ENCODE measurements at places on chromosomes 7 and 10. TPM values are rescaled to one million over a fixed set of nuclear protein-coding genes. Genes with fewer than 3 reads are reported as not detected.

The DLG5 gene
- 158 TPM for total RNA-seq

GRCh38 chr7:155724327-155725005, 80.0 kb downstream of the RBM33 start:
- DNase-seq, result no peak

The TMEM140 gene
- total RNA-seq, result not detected

The SPRN gene
- total RNA-seq, result not detected

DNA sequence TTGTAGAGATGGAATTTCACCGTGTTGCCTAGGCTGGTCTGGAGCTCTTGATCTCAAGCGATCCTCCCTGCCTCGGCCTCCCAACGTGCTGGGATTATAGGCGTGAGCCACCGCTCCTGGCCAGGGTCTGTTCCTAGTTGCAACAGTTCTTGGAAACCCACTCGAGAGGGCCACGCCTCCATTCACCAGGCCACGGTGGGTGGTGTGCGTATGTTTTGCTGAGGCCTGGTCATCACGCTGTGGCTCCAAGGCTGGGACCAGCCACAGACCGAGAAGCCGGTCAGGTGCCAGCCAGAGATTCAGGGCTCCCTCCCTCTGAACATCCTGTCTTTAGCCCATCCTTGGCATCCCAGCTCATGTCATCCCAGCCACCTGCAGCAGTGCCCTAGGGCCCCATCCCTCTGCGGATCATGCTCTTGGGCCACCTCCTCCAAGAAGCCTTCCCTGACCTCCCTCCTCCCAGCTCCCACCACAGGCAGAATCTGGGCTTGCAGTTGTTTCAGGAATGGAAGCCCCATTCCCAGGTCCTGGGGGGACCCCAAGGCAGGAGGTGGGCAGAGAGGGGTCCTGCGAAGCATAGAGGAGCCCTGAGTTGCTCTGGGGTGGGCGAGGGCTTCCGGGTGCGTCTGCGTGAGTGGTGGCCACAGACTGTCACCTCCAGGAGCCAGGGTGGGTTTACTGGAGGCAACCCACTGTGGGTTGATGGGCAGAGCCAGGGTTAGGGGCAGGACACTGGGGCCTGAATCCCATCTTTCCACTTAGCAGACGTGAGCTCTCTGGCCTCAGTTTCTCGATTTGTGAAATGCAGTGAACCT, 5.2 kb downstream of the LAT2 start:
- no peak for DNase-seq

- no peak for DNase-seq
These were observed 162.3 kb downstream of the BAMBI start for GRCh38 chr10:28839600-28840007.

DNA sequence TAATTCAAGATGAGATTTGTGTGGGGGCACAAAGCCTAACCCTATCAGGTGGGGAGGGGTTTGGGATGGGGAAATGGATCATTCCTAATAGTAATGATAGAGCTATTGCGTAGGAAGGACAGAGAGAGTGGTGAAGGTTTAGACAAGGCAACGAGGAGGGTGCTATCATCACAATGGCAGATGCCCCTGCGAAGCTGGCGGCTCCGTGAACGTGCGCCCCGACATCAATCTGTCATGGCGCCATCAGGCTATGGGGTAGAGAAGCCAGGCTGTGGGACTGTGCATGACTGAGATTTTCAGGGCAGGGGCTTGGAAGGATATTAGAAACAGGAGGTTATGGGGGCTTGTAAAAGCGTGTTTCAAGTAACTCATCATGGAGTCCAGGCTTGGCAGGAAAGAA, 157.6 kb downstream of the ITGA8 start:
- no peak for DNase-seq

GRCh38 chr7:44650772-44651171, 44.3 kb downstream of the OGDH start:
- no peak for DNase-seq

DNA sequence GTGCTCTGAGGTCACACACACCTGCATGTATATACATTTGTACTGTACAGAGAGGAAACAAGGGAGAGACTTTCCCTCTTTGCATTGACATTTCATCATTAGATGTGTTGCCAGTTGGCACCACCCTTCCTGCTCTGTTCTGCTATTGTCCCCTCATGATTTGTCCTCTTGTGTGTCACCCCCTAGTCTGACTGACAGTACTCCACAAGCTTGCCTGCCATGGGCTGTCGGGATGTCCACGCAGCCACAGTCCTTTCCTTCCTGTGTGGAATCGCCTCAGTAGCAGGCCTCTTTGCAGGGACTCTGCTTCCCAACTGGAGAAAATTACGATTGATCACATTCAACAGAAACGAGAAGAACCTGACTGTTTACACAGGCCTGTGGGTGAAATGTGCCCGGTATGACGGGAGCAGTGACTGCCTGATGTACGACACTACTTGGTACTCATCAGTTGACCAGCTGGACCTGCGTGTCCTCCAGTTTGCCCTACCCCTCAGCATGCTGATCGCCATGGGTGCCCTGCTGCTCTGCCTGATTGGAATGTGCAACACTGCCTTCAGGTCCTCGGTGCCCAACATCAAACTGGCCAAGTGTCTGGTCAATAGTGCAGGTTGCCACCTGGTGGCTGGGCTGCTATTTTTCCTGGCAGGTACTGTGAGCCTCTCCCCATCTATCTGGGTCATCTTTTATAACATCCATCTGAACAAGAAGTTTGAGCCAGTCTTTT, 9.4 kb downstream of the CLDN12 start:
- peak; percentile 63 for DNase-seq

The PILRB gene
- 74.1 TPM for total RNA-seq

The ANK3 gene
- total RNA-seq, result 33.6 TPM

- no peak for DNase-seq
These were observed at the start of the genes DYDC1 and DYDC2 for GRCh38 chr10:80356563-80356988. Gene DYDC1, minus strand, starts transcription at chr10:80356755. Its CDS starts 4,154 bp downstream, at chr10:80352601. Gene DYDC2, plus strand, starts transcription at chr10:80356781. Its CDS starts 5,663 bp downstream, at chr10:80362444.

GRCh38 chr10:62961951-62962523, 145.9 kb upstream of the EGR2 start:
- DNase-seq, result peak; percentile 38

GRCh38 chr10:11683529-11684320, 58.5 kb upstream of the ECHDC3 start:
- peak; percentile 1 for DNase-seq

DNA sequence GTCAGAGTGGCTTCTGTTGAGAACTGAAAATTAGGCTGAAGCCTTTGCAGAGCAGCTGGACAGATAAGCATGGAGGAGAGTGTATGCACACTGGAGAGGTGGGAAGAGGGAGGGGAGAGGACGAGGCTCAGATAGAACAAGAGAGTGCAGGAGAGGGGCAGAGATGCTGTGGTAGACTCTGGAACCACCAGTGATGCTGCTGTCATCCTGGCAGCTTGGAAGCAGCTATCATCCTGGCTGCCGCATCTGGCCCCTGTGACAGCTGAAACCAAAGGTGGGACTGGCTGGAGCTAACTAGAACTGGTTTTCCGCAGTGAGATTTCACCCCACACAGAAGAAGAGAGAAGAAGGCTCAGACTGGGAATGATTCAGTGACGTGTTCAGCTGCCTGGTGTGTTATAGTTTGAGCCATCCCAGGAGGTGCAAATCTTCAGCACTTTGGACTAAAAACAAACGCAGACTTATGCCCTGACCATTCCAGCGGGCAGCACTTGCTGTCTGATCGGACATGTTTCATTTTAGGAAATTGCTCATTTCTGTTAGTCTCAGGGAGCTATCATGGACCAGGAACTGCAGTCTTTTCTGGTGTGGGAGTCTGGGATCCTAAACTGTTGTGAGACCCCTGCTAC, 38.4 kb downstream of the EEPD1 start:
- DNase-seq, result no peak

DNA sequence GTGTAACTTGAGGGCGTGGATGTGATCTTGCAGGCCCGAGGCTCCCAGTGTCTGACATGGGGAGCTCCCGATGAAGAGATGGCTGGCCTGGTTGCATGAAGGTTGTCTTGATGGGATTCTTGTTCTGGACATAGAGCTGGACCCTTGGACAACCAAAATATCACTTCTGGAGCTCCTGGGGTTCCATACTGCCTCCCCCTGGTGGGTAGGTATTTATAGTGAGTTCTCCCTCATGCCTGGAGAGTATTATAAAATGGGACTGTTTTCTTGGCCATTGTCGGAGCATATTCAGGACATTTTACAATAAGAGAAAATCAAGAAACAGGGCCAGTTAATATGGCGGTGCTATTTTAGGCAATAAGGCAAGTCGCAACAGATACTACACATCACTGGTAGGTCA, 32.6 kb upstream of the GIMAP8 start:
- DNase-seq, result no peak

The WNT2 gene
- total RNA-seq, result not detected

DNA sequence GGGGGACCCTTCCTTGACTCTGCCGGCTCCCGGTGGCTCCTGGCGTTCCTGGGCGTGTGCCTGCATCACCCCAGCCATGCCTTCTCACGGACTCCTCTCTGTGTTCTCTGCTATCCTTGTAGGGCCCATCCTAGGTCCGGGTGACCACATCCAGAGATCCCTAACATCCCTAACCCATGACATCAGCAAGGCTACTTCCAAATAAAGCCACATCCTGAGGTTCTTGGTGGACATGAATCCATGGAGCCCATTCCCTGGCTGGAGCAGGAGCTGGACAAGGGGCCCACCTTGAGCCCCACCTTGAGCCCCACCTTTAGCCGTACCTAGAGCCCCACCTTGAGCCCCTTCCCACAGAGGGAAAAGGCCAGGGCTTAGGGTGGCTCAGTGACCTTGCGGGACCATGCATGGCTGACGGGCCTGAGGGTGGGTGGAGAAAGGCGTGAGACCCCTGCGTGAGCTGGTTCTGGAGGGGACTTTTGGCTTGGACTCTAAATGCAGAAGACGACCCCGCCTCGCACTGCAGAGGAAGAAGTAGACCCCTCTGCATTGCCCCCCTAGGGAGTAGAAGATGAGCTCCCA, 58.5 kb upstream of the INPP5A start:
- DNase-seq, result no peak

DNA sequence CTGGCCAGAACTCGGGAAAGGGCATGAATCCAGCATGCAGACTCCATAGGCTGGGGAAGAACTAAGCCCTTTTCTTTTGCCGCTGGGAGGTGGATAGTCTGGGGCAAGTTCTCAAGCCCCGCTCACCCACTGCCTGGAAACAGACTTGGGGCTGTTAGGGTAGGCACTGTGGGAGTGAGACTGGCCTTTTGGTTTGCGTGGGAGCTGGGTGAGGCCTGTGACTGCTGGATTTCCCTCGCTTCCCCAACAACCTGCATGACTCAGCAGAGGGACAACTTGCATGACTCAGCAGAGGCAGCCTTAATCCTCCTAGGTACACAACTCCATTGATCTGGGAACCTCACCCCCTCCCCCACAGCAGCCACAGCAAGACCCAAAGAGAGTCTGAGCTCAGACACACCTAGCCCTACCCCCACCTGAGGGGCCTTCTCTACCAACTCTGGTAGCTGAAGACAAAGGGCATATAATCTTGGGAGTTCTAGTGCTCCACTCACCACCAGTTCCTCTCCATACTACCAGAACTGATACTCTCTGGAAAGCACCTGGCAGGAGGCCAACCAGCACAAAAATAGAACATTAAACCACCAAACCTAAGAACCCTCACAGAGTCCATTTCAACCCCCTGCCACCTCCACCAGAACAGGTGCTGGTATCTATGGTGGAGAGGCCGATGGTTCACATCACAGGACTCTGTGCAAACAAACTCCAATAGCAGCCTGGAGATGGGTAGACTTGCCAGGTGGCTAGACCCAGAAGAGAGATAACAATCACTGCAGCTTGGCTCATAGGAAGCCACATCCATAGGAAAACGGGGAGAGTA, 81.4 kb upstream of the LAMB4 start:
- DNase-seq, result peak; percentile 85

- DNase-seq, result no peak
These were observed 185.3 kb downstream of the DIP2C start for GRCh38 chr10:504121-504611.

- peak; percentile 63 for DNase-seq
These were observed 62.2 kb downstream of the SAMD9 start for GRCh38 chr7:93055543-93056107.

All from PC-3 (cell line).